ENCODE measurements at places on chromosomes 16 and 17. TPM values are rescaled to one million over a fixed set of nuclear protein-coding genes. Genes with fewer than 3 reads are reported as not detected.

The TBC1D26 gene
- total RNA-seq = not detected

The TIGD7 gene
- 2.3 TPM for total RNA-seq

The AOC2 gene
- total RNA-seq = 0.46 TPM

The CNGB1 gene
- not detected for total RNA-seq

The CSH1 gene
- not detected for total RNA-seq

The TP53TG3D gene
- total RNA-seq = not detected

The NOXO1 gene
- total RNA-seq = not detected

The PKMYT1 gene
- total RNA-seq = 8.1 TPM

The EVPLL gene
- not detected for total RNA-seq

The CCDC78 gene
- 0.15 TPM for total RNA-seq

The ZPBP2 gene
- not detected for total RNA-seq

The BRIP1 gene
- total RNA-seq = 8.2 TPM

The RAB26 gene
- 1.6 TPM for total RNA-seq

The TCAP gene
- total RNA-seq = 0.15 TPM

The TMEM132E gene
- total RNA-seq = under 0.01 TPM

The IRX3 gene
- total RNA-seq = under 0.01 TPM

The ADAM11 gene
- 0.15 TPM for total RNA-seq

The HOXB2 gene
- total RNA-seq = 3.3 TPM

The AXIN2 gene
- 2.3 TPM for total RNA-seq

The KIFC3 gene
- total RNA-seq = 43.5 TPM

The TP53TG3F gene
- total RNA-seq = not detected
